Small intestine (tissue), 16 donors: ENCODE measurements at places on chromosomes 3 and 15.
A peak's percentile ranks its signal among the peaks of the same experiment; 100 is the strongest.

DNA sequence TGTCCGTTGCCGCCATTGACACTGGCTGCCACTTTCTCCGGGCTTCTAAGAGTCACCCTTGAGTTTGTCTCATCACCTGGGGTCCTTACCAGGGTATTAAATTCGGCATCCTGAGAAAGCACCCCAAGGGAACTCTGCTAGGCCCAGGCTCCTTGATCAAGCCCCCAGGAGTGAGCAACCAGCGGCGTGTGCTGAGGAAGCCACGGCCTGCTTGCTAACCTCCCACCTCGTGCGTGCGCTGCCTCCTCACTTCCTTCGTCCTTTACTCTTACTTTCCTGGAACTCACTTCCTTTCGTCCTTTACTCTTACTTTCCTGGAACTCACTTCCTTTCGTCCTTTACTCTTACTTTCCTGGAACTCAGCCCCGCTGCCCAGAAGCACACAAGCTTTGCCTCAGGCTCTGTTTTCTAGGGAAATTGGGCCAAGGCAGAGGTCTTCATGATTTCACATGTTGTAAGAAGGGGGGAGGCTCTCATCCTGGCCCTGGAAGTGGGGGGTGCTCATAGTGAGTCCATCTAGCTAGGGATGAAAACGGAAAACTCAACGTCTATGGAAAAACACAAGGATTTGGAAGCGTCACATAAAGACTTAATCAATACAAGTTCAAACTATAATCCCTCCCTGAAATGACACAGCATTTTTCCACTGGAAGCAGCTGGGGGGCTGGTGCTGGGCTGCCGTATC lies 36.7 kb upstream of the BDH1 start:
- H3K36me3 ChIP-seq = no peaks in the 10 kb centered on the region
- peaks cover 59% of the 10 kb centered on the region for H3K4me1 ChIP-seq
- no peaks in the 10 kb centered on the region for H3K27me3 ChIP-seq
- H3K27ac ChIP-seq = no peak overlapping the region
- H3K4me3 ChIP-seq = no peak overlapping the region

- H3K27ac ChIP-seq = no peak overlapping the region
- H3K27me3 ChIP-seq = no peaks in the 10 kb centered on the region
- H3K4me3 ChIP-seq = no peak overlapping the region
These were observed 395.8 kb upstream of the CCDC54 start for GRCh38 chr3:106981392-106981791.

- H3K4me3 ChIP-seq = no peak overlapping the region
- DNase-seq = no peak
- no peaks in the 10 kb centered on the region for H3K36me3 ChIP-seq
These were observed 1.0 kb upstream of the PXK start for GRCh38 chr3:58331593-58332152.

- H3K27me3 ChIP-seq = no peaks in the 10 kb centered on the region
- no peak overlapping the region for H3K27ac ChIP-seq
- no peaks in the 10 kb centered on the region for H3K4me1 ChIP-seq
- no peaks in the 10 kb centered on the region for H3K36me3 ChIP-seq
These were observed 231.5 kb downstream of the EFHB start for GRCh38 chr3:19702416-19703078.

DNA sequence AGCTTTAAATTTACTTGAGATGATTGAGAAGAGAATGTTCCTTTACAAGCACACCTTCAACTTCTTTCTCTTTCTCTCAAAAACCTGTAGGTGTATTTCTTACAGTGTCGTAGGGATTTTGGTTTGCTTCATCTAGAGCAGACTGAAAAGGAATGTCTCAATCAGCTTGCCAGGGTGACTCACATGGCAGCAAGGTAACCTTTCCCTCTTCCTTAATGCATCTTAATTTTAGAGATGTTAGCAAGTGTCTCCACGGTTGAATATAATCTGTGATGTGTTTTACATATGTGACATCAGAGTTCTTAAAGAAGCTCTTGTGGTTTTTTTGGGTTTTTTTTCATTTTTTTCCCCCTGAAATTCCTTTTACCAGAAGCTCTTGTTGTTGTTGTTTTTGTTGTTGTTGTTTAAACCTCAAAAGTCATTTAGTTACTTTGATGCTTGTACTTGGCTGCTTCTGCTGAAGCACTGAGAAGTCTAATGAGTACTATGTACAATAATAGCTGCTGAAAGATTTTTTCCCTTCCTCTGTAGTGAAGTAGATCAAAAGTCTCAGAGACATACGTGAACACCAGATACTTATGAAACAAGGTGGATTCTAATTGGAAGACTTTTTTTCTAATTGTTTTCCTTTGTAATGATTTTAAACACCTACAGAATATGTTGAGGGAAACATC lies 83.1 kb downstream of the RETNLB start:
- H3K4me1 ChIP-seq = no peaks in the 10 kb centered on the region
- H3K36me3 ChIP-seq = peaks cover 1% of the 10 kb centered on the region
- H3K4me3 ChIP-seq = no peak overlapping the region
- H3K27ac ChIP-seq = no peak overlapping the region

- no peak overlapping the region for H3K4me3 ChIP-seq
- H3K36me3 ChIP-seq = no peaks in the 10 kb centered on the region
- peaks cover 5% of the 10 kb centered on the region for H3K27me3 ChIP-seq
- no peak for DNase-seq
- H3K27ac ChIP-seq = no peak overlapping the region
These were observed 20.0 kb upstream of the PRR23E start for GRCh38 chr3:127172781-127173515.

DNA sequence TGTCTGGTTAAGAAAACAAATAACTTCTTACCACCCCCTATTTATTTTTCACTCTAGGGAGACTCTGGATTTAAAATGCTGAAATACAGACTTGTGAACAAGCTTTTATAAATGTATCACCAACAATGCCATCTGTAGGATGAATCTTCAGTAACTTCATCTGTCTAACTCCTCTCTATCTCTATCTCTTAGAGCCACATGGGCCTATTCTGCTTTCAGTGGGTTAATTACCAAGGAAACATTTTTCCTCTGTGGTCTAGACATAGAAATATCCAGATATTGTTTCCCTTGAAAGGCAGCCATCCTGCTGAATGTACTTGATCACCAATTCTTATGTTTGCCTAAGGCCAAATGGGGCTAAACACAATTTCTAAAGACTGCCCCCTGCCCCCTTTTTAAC lies 167.6 kb upstream of the COL8A1 start:
- no peak overlapping the region for H3K4me3 ChIP-seq
- DNase-seq = no peak
- H3K27me3 ChIP-seq = no peaks in the 10 kb centered on the region
- H3K36me3 ChIP-seq = no peaks in the 10 kb centered on the region
- H3K4me1 ChIP-seq = no peaks in the 10 kb centered on the region

DNA sequence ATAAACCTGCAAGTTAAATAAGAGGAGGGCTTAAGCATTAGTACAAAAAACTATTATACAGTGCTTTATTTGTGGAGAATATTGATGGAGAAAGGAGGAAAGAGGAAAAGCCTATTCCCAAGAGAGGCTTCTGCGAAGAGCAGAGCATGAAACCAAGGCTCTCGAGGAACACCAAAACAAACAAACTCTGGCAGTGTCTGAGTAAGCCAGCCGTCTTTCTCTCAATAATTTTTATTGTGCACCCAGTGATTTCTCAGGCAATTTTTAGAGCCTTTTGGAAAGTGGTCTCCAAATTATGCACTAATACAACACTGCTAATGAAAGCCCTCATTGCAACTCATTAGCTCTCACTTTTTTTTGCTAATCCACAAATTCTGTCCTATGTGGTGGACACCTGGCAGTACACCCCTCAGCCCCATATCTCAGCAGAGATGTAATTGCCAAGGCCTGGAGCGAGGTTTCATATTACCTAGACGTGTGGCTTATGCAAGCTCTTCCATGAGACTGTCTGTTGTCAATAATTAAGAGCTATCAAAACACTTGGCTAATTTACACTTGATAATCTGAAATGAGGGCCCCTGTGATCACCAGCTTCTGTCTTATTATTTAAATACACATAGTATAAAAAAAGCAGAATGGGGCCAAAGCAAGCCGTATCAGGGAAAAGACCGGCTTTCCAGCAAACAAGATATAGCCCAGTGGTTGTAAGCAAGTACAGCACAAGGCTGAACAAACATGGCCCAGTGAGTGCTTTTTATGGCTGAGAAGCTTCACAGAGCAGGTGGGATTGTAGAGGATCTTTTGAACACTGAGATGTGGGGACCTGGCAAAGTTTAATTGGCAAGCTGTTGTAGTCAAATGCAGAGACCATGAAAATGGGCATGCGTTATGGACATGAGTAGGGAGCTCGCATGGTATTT lies 216.9 kb downstream of the ROBO2 start:
- DNase-seq = no peak
- H3K27ac ChIP-seq = no peak overlapping the region
- H3K4me3 ChIP-seq = no peak overlapping the region
- H3K36me3 ChIP-seq = no peaks in the 10 kb centered on the region
- no peaks in the 10 kb centered on the region for H3K27me3 ChIP-seq

- H3K36me3 ChIP-seq = peaks cover 17% of the 10 kb centered on the region
- no peak overlapping the region for H3K4me3 ChIP-seq
- H3K4me1 ChIP-seq = no peaks in the 10 kb centered on the region
- no peak overlapping the region for H3K27ac ChIP-seq
- no peak for DNase-seq
These were observed 10.7 kb downstream of the USP4 start for GRCh38 chr3:49329186-49329585.

GRCh38 chr3:108477511-108478147 lies 32.8 kb downstream of the MYH15 start:
- H3K27ac ChIP-seq = no peak overlapping the region
- no peaks in the 10 kb centered on the region for H3K36me3 ChIP-seq
- no peaks in the 10 kb centered on the region for H3K27me3 ChIP-seq
- H3K4me1 ChIP-seq = no peaks in the 10 kb centered on the region

- H3K4me1 ChIP-seq = no peaks in the 10 kb centered on the region
- H3K36me3 ChIP-seq = no peaks in the 10 kb centered on the region
- no peak overlapping the region for H3K4me3 ChIP-seq
- no peaks in the 10 kb centered on the region for H3K27me3 ChIP-seq
These were observed 213.0 kb downstream of the NECTIN3 start for GRCh38 chr3:111284503-111285183.

- H3K27ac ChIP-seq = no peak overlapping the region
- no peaks in the 10 kb centered on the region for H3K36me3 ChIP-seq
- H3K4me3 ChIP-seq = no peak overlapping the region
These were observed 21.7 kb upstream of the GMNC start for GRCh38 chr3:190883973-190884832.

DNA sequence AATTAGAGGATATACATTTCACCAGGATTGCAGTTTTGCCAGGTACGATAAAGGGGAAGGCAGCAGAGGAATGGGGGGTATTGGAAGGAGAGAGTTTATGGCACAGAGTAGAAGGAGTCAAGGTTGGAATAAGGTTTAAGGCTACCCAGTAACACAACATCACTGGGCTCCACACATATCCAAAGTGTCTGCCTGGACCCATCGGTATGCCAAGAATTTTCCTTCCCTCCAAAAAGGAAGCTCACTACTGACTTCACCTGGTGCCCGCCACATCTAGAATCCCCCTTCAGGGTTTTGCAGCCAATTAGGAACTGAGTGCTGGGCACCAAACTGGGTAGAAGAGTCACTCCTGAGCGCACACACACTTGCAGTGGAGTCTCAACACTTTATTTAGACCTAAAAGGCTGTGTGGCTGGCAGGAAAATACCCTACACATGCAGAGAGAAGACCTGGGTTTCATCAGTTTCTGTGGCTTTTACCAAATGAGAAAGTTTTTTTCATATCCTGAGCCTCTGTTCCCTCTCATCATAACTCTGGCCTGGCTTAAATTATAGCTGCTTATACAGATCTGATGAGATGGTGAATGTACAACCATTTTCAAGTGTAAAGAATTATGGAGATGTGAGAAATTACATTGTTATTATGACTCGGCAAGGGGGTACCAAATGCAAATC lies 190.8 kb upstream of the LPP start:
- H3K4me1 ChIP-seq = no peaks in the 10 kb centered on the region
- H3K27me3 ChIP-seq = no peaks in the 10 kb centered on the region
- no peak overlapping the region for H3K27ac ChIP-seq
- no peak for DNase-seq
- H3K36me3 ChIP-seq = no peaks in the 10 kb centered on the region

- no peaks in the 10 kb centered on the region for H3K36me3 ChIP-seq
- H3K27ac ChIP-seq = no peak overlapping the region
- no peaks in the 10 kb centered on the region for H3K27me3 ChIP-seq
- no peak for DNase-seq
- H3K4me3 ChIP-seq = no peak overlapping the region
- no peaks in the 10 kb centered on the region for H3K4me1 ChIP-seq
These were observed 94.9 kb upstream of the STRIT1 start for GRCh38 chr3:155388417-155388816.

- H3K27ac ChIP-seq = no peak overlapping the region
- no peaks in the 10 kb centered on the region for H3K4me1 ChIP-seq
- no peaks in the 10 kb centered on the region for H3K27me3 ChIP-seq
- DNase-seq = no peak
These were observed 47.5 kb downstream of the SACM1L start for GRCh38 chr3:45736707-45737106.

DNA sequence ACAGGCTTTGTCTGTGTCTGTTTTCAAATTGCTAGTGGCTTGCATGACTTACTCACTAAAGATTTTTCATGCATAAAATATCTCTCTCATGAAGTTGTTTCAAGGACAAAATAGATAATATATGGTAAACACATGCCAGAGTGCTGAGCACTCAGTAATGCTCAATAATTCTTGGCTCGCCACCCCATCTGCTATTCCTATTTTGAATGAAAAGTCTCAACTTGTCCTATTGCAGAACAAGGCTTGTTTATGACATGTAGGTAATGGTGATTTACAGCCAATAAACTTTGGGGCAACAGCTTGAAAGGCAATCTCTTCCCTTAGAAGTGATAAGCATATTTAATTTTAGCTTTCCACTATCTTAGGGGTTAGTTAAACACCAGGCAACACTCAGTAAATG lies 789.0 kb upstream of the ROBO1 start:
- no peak overlapping the region for H3K4me3 ChIP-seq
- no peak overlapping the region for H3K27ac ChIP-seq
- no peaks in the 10 kb centered on the region for H3K36me3 ChIP-seq
- H3K27me3 ChIP-seq = no peaks in the 10 kb centered on the region
- DNase-seq = peak; percentile 1
- H3K4me1 ChIP-seq = no peaks in the 10 kb centered on the region

GRCh38 chr3:105885256-105885655 lies 16.4 kb upstream of the CBLB start:
- H3K27ac ChIP-seq = no peak overlapping the region
- no peaks in the 10 kb centered on the region for H3K4me1 ChIP-seq
- no peaks in the 10 kb centered on the region for H3K27me3 ChIP-seq
- no peak for DNase-seq
- no peaks in the 10 kb centered on the region for H3K36me3 ChIP-seq

- H3K4me1 ChIP-seq = no peaks in the 10 kb centered on the region
- H3K27me3 ChIP-seq = no peaks in the 10 kb centered on the region
- no peak for DNase-seq
- H3K27ac ChIP-seq = no peak overlapping the region
- H3K36me3 ChIP-seq = no peaks in the 10 kb centered on the region
These were observed 114.2 kb downstream of the AGBL1 start for GRCh38 chr15:86193716-86194380.
